Tibial nerve (tissue), 4 donors: ENCODE measurements at places on chromosomes 6 and 20.

DNA sequence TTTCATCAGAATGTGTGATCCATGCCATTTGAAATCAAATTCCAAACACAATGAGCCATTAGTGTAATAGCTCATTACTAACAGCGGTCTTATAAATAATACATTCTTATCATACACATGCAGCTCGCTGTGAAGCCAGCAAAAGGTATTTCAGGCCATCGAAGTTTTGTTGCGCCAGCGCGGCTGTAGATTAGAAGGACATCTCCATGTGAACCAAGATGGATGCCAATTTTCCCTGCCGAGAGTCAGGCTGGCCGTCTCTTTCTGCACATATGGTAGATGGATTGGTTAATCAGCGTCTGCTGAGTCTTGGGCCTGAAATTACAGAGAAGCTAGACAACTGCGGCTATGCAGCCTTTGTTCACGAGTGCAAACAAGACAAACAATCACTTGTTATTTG is 44.1 kb downstream of the CFAP61 start:
- H3K27me3 ChIP-seq = no peaks in the 10 kb centered on the region
- no peak for DNase-seq
- no peak overlapping the region for H3K4me3 ChIP-seq

GRCh38 chr6:16995511-16996250 is 106.2 kb upstream of the STMND1 start:
- H3K4me1 ChIP-seq = no peaks in the 10 kb centered on the region
- no peak for DNase-seq
- no peaks in the 10 kb centered on the region for H3K36me3 ChIP-seq
- no peak overlapping the region for H3K4me3 ChIP-seq
- no peak overlapping the region for H3K27ac ChIP-seq

GRCh38 chr6:159097256-159097655 is 52.5 kb upstream of the TAGAP start:
- H3K27ac ChIP-seq = no peak overlapping the region
- H3K4me3 ChIP-seq = no peak overlapping the region
- DNase-seq = no peak
- peaks cover 13% of the 10 kb centered on the region for H3K4me1 ChIP-seq

- no peaks in the 10 kb centered on the region for H3K27me3 ChIP-seq
- no peak overlapping the region for H3K4me3 ChIP-seq
- DNase-seq = no peak
- H3K36me3 ChIP-seq = no peaks in the 10 kb centered on the region
- H3K4me1 ChIP-seq = no peaks in the 10 kb centered on the region
Measured at GRCh38 chr6:14540276-14540675, 422.7 kb downstream of the CD83 start.

DNA sequence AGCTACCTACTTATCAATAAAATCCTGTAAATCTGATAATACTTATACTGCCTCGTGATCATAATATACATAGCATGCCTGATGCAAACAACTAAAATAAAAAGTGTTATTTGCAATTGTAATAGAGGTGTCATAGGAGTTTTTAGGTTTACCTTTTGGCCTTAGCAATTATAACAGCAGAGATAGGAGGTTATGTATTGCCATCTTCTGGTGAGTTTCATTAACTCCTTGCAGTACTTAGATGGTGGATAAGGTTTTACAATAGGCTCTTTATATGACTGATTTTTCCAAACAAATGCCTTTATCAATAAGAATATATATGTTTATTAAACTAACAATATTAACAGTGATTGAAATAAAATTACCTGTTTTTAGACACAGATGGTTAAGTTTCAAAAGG is 27.8 kb upstream of the MYCT1 start:
- no peaks in the 10 kb centered on the region for H3K36me3 ChIP-seq
- H3K4me3 ChIP-seq = no peak overlapping the region
- no peaks in the 10 kb centered on the region for H3K27me3 ChIP-seq
- H3K27ac ChIP-seq = no peak overlapping the region
- DNase-seq = no peak

DNA sequence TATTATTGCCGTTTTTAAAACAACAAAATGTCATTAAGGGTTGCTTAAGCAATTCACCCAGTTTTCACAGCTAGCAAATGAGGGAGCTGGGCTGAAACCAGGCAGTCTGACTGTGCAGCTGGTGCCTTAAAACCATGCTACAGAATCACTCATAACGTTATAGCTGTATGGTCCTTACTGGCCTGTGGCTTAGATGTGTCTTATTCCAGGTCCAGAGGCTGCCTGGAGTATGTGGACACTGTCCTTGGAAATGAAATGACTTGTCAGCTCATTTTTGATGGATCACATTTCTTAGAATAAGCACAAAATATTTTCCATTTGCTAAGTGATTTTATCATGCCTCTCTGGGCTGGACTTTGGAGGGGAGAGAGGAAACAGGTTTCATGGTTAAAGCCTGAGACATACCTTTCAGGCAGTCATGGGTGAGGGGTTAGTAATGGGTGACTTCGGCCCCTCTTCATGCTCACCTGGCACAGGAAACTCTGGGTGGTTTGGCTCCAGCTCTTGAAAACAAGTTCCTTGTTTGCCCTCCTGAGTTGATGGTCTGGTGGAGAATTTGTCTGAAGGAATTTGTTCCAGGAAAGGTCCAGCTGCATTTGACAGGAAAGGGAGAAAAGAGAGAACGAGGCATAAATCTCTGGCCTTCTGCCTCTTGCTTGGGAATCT is 823.2 kb downstream of the DHX35 start:
- no peak overlapping the region for H3K4me3 ChIP-seq
- H3K36me3 ChIP-seq = no peaks in the 10 kb centered on the region
- H3K4me1 ChIP-seq = no peaks in the 10 kb centered on the region
- DNase-seq = no peak
- H3K27ac ChIP-seq = no peak overlapping the region
- no peaks in the 10 kb centered on the region for H3K27me3 ChIP-seq
